ENCODE measurements at places on chromosomes 7 and 10.

GRCh38 chr7:157986051-157986450 is 601.6 kb downstream of the PTPRN2 start:
- DNase-seq: no peak

GRCh38 chr7:17710312-17710711 is 230.0 kb downstream of the SNX13 start:
- no peak for DNase-seq

GRCh38 chr7:131646203-131646602 is 89.8 kb upstream of the PODXL start:
- no peak for DNase-seq

DNA sequence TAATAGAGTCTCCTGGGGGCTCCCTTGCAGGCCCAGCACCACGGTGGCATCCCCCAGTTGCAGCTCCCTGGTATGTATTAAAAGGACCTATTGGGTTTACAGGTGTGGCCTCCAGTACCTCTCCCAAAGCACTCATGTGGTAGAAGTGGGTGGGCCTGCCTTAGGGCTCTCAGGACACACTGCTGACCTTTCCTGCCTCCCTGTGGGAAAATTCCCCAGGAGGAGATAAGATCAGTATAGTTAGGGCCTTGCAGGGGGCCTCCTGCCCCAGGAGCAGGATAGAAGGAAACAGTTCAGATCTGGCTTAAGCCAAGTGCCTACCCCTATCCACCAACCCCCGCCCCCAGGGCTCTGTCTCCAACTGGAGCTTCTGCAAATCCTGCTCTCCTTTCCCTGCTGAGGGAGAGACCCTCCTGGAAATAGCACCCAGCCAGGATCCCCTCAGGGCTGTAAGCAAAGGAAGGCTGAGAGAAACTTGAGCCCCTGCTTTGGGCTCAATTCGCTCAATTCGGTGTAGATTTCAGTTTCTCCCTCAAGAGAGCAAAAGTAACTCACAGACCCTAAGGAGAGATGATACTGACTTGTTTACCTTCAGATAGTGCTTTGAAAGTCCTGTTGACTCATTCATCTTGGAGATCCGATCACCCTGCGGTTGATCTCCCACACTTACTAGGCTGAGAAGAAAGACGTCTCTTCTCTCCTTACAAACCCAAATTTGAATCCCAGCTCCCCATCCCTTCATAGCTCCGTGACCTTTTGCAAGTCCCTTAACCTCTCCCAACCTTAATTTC is 130.6 kb downstream of the WDR11 start:
- no peak for DNase-seq

DNA sequence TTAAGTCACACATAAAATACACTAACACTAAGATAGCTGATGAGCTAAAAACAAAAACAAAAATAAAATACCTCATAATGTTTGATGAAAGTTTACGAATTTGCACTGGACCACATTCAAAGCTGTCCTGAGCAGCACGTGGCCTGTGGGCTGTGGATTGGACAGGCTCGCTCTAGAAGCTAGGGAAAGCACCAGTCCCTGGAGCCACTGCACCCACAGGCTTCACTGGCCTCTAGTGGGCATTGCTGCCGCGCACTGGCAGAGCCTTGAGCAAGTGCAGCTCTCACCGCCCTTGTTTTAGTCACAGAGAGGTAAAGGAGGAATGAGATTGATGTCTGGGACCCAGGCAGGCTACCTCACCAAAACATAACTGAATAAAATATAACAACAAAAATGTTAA is 67.6 kb downstream of the PAX2 start:
- DNase-seq: peak; percentile 8

GRCh38 chr7:32583791-32584190 is 88.5 kb downstream of the AVL9 start:
- no peak for DNase-seq

DNA sequence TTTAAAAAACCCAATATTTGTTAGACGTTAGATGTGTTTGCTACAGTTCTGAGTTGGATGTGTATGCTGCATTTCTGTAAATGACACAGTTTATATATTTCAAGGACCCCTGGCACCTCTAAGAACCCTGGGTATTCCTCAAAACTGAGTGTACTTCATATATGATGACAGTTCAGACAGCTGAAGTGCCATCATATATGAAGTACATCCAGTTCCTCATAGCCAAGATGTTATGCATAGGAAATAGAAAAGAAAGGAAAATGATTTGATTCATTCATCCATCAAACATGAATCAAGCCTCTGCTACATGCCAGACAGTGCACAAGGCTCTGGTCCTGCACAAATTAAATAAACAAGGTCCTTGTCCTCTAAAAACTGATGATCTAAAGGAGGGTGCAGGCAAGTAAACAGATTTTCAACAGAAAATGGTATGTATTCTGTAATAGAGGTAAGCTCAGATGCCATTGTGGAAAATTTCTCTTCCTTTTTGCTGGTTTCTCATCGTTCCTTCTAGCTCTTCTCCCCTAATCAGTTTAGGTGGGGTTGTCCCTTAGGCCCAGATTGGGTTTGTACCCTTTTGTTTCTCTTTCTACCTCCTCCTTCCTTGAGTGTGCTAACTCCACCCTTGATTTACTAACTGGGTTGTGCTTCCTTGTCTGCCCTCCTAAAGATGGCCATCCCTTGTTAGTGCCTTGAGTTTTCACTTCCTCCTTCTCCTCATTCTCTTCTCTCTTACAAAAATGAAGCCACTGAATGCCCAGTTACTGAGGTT is 25.3 kb upstream of the SMIM30 start:
- DNase-seq: no peak

DNA sequence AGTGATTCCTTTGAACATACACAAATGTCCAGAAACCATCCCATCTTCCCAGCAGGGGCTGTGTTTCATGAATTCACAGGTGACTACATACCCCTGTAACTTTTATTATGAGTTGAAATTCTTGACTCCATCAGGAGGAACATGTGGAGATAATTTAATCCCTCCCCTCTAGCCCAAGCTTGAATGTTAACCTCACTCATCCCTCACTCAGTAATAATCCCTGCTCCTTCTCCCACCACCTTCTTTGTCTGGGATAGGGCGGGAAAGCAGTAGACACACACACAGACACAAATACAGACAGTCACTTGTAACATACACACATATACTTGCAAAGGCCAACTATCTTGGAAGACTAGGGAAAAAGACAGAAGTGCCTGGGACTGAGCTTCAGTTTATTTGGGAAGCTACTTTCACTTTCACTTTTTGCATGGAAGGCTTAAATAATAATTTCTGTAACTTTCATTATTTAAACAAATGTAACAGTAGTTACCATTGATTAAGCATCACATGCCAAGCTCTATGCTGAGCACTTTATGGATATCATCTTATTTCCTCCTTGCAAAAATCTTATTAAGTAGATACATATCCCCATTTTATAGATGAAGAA is 7.3 kb downstream of the AASS start:
- peak; percentile 34 for DNase-seq

DNA sequence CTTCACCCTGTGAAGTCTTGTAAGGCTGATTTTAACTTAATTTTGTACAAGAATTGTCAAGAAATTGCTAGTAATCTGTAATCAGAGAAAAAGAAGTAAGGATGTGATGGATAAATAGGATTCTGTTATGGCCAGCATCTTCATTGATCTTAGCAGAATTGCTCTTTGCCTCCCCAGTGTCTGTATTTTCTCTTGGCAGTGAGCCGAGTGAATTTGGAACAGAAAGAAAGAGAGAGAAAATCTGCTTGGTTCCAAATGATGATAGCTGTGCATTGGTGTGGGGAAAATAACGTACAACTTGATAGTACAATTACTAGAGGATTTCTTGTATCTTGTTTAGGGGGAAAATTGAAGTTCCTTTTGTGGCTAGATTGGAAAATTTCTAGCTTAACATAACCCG is 34.6 kb downstream of the VTI1A start:
- DNase-seq: no peak

- DNase-seq: peak; percentile 55
These were observed 55.5 kb downstream of the KLF6 start for GRCh38 chr10:3729397-3729976.

- DNase-seq: no peak
These were observed 174.9 kb upstream of the TRIM24 start for GRCh38 chr7:138285129-138285528.

DNA sequence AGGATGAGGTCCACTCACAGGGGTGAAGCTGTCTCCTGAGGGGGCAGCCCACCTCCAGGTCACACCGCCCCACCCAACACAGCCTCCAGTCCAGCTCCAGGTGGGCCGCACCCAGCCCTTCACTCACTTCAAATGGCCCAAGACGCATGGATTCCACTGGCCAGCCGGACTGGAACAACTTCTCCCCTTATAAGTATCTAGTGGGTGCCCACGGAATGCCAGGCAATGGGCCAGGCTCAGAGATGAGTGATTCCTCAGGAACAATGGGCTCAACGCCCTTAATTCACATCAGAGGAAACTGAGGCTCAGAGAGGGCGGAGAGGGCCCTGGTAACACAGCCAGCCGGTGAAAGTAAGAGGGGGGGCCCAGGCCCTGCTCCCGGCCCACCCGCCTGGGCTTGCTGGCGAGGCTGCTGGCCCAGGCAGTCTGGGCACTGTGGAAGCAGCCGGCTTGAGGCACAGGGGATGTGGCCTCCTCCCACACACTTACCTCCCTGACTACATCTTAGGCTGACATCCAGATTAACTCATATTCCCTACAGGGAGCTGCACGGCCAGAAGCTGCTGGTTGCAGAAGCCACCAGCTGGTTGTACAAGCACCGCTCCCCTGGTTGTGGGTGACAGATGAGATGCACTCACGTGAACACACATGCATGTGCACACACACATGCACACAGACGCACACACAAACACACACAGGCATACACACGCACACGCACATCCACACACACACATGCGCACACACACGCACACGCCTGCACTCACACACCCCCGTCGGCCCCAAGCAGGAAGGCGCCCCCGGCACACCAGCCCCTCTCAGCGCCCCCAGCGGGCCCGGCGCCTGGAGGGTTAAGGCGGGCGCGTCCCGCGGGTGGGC is 1.0 kb upstream of the FAM20C start:
- DNase-seq: peak; percentile 82

DNA sequence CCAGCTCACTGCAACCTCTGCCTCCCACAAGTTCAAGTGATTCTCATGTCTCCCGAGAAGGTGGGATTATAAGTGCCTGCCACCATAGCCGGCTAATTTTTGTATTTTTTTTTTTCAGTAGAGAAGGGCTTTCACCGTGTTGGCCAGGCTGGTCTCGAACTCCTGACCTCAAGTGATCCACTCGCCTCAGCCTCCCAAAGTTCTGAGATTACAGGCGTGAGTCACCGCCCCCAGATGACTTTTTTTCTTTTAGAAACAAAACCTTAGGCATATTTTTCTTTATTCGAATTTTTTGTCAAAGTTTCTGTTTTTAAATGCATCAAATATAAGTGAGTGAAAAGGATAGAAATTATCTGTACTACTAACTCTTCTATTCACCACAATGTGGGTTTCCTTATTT is 113.1 kb downstream of the LRRC4 start:
- no peak for DNase-seq

- no peak for DNase-seq
These were observed 102.0 kb upstream of the DKK1 start for GRCh38 chr10:52212062-52212461.

- no peak for DNase-seq
These were observed 21.5 kb downstream of the POLL start for GRCh38 chr10:101566333-101567164.

- DNase-seq: no peak
These were observed 557.6 kb upstream of the GALNT17 start for GRCh38 chr7:70574314-70574834.

DNA sequence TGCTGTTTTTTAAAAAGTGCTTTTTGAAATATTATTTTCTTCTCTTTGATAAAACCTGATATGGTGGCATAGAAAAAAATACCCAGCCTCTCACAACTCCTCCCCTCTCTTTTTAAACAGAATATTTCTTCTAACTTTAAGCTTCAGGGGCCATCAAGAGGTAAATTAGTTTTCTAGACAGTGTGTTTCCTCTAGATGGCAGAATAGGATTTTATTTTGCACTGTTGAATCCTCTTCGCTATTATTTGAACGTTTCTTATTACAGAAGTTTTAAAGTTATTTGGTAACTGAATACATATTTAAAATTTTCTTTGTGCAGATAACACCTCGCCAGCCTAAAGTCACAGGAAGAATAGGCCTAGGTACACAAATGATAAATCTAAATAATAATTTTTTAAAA is 30.3 kb downstream of the ARL5B start:
- peak; percentile 50 for DNase-seq

DNA sequence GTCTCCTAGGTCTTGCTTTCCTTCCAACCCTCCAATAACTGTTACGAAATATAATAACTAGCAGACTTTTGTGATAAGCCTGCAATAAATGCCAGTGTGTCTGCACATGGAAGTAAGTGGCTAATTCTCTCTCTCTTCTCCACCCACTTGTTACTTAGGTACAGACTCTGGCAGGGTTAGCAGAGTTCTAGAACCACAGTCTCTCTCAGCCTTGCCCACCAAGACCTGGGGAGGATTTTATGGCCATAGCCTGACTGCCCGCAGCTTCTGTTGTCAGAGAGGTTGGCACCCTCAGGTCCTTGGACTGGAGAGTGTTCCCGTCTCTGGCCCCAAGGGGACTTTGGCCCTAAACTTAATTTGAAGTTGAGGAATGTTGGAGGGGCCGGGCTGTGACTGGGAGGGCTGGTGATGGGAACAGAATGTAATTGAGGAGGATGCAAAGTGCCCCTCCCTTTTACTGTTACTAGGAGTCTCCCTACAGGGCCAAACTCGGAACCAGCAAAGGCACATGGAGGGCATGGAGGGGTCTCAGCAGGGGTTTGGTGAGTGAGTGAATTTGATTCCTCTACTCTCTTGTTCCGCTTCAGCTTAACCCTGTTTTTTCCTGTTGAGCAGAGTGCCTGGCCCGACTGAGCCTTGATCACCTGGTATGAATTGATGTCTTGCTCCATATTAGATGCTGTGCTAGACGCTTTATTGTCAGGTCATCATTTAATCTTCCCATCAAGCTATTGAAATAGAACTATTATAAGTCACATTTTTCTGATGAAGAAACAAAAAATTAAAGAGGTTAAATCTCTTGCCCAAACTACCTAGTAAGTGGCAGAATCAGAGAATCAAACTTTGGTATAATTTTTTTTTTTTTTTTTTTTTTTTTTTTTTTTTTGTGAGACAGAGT is 37.0 kb upstream of the LCOR start:
- DNase-seq: no peak

DNA sequence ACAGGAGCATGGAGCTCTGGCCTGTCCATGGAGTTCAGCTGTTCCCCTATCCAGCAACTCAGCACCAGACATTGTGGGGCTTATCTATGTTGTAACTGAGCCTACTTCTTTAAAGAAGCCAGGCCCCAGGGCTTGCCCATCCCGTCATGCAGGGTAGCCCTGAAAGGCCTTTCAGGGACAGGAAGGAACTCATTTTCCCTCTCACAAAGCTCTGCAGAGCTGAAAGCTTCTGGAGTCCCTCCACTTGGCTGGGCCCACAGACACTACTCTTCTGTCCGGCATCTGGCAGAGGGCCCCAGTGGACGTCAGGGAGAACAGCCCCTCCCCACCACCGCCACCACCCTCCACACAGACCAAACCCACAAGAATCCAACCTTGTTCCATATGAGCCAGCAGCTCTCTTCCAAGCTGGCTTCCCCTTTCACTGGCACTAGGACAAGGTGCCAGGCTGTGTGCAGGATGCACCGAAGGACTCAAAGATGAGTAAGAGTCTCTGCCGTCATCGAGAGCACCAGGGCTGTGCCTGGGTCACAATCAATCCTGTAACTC is 33.1 kb downstream of the DENND2A start:
- DNase-seq: no peak

- DNase-seq: no peak
These were observed 636.2 kb upstream of the IGFBP3 start for GRCh38 chr7:46557295-46557711.

All from MCF 10A (cell line).